ENCODE measurements at places on chromosomes 7 and 10.

DNA sequence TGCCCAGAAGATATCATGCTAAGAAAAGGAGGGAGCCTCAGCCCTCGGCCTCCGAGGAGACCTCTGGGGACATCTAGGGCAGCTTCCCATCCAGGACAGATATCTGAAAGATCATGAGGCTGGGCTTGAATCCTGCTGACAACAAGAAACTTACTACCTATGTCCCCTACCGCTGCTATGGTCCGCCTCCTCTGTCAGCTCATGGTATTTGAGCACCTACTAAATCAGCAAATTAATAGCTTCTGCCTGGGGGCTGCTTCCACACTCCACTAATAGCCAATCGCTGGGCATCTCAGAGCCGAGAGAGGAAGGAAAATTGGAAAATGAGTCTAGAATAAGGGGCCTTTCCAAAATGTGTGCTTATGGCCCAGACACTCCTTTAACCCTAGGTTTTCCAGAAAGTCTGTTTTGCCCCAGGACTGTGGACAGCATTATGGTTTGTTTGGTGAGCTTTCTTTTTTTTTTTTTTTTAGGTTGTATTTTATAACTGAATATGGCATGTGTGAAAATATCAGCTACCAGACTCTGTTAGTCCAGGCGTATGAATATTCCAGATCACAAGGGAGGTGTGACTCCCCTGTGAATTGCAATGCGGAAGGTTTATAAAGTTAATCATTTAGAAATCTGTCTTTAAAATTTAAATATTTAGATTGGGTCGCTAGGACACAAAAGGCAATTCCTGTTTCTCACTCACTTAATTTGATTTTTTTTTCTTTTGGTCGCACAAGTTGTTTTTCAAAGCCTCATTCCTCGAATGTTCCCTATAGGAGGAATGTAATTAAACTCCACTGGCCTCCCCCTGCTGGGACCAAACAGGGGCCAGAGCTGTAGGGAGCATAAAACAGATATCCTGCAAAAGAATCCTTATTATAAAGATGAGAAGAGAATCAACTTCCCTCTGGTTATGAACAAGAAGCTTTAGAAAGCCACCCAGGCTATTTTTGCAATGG lies 89.4 kb downstream of the PARP12 start:
- DNase-seq = no peak

GRCh38 chr10:91610444-91610843 lies 22.4 kb downstream of the PPP1R3C start:
- DNase-seq = no peak

DNA sequence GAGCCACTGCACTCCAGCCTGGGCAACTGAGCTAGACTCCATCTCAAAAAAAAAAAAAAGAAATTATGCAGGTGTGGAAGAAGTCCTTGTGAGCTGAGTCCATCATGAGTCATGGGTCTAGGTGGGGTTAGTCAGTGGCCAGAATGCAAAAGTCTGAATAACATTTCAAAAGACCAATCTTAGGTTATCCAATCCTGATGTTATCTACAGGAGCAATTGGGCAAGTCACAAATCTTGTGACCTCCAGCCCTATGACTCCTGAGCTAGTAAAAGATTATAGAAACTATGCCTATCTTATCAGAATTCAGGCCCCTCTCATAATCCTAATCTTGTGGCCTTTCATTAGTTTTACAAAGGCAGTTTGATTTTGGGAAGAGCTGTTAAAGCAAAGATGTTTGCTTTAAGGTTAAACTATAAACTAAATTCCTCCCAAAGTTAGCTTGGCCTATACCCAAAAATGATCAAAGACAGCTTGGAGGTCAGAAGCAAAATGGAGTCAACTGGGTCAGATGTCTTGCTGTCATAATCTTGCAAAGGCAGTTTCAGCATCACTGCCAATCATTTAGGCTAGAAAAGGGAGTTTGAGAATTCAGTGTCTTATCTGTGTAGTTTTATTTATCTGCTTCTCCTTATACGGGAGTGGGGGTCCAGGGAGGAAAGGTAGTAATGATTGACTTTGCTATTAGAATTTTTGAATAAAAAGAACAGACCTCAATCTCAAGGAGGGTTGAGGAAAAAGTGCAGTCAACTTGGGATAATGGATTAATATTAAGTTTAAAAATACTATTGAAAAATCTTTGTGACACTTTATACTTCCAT lies 71.2 kb upstream of the TRIM24 start:
- no peak for DNase-seq

- no peak for DNase-seq
Observed at GRCh38 chr10:110765513-110766319, 106.0 kb upstream of the PDCD4 start.

DNA sequence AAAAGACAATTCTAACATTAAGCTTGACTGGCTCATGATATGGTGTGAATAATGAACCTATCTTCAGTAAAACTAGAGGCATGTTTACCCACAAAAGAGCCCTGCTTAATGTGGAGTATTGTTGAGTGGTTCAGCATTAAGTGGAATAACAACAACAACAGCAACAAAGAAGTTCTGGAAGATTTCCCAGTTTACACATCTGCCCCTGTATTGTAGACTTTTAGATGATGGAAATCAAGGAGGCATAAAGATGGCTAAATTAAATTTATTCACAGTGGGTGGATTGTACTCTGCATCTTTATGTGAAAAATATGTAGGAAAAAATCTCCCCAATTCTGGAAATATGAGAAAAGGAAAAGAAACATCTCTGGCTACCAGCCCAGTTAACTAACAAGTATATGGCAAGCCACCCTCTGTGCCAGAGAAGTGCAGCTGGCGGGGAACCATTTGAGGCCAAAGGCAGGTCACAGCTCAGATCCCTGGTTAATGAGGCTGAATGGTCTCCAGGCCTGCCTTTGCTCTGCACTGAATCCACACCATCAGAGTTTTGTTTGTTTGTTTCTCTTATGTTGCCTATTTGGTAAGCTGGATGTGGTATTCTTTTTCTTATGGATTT lies 186.0 kb downstream of the SEMA3D start:
- DNase-seq = no peak

DNA sequence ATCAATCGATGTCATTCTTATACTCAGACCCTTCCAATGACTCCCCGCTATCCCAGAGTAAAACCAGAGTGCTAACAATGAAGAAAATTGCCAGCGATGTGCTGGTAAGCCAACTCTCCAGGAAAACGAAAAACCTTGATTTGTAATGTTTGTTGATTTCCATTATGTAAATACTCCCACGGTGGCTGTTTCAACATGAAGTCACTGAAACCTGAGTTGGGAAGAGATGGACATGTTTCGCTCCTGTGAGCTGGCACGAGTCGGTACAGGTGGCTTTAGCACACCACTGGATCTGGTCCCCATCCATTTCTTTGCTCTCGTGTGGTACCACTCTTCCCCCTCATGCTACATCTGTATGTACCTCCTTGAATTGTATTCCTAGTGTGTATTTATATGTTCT lies 52.9 kb downstream of the AP3M1 start:
- DNase-seq = no peak

- DNase-seq = no peak
Observed at GRCh38 chr10:112295853-112296830, 12.9 kb downstream of the TECTB start.

- DNase-seq = no peak
Observed at GRCh38 chr7:44378744-44379143, 53.4 kb upstream of the CAMK2B start.

DNA sequence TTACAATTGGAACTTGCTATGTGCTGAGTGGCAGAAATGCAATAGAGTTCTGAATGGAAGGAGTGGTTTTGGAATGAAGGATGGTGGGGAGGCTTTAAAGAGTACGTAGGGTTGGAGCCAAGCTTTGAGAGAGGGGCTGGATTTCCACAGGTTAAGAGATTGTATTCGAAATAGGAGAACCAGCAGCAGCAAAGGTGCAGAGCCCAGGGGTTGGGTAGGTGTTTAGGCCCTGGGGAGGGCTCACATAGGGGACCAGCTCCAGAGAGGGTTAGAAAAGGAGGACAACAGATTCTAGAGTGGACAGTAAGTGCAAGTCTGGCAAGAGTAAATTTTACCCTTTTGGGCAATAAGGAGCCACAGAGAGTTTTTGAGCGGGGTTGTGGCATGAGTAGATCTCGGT lies 297.2 kb downstream of the RPS24 start:
- no peak for DNase-seq

- DNase-seq = no peak
Observed at GRCh38 chr7:50621206-50621605, 56.0 kb upstream of the DDC start.

GRCh38 chr10:33418301-33418700 lies 83.8 kb upstream of the NRP1 start:
- no peak for DNase-seq

DNA sequence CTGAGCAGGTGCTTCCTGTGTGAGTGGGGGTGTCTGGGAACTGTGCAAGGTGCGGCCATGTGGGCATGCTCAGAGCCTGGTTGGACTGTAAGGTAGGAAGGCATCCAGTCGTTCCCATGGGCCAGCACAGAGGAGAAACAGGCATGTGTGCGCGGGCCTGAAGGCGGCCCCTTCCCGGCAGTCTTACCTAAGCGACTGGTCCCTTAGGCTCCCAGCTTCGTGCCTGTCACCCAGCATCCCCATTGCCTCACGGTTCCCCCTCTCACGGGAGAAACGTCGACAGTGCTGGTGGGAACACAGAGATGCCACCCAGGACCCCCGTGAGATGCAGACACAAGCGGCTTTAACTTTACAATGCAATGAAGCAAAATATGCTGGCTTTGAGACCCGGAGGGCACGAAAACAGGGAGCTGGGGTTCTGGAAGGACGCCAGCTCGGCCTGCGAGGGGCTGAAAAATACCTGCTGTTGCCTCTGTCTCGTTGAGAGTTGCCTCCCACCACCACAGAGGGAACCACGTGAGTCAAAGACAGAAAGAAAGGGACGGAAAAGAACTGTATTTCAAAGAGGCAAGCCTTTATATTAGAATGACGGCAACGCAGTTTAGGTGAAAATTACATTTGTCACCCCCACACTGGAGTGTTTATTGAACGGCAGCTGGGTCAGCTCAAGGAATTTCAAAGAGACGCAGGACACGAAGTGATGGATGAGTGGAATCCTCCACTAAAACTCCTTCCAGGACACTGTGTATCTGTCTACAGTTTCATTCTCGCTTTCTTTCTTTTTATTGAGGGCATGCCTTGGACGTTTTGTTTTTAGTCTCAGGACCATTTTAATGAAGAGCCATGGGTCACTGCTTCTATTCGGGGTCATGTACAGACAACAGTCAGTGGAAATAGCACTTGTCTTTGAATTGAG lies 128.4 kb downstream of the DNAJB6 start:
- no peak for DNase-seq

GRCh38 chr7:139072796-139073195 lies 36.7 kb downstream of the ZC3HAV1 start:
- no peak for DNase-seq

GRCh38 chr10:131697476-131698128 lies 203.2 kb upstream of the PPP2R2D start:
- DNase-seq = no peak

DNA sequence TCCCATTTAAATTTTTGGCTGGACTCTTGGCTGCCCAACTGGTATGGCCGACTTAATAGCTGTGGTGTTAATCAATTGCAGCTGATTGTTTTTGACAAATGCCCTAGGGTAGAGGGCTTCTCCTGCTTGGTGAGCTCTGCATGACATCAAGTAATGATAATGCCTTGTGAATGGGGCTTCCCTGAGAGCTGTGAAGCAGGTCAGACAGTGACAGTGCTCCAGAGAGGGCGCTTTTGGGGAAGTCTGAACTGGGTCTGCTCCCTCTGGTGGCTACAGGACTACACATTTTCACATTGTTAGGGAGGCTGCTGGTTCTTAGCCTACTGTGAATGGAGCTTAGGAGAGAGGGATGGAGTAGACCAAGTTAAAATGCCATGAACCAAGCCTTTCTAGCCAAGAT lies 98.8 kb downstream of the SDK1 start:
- no peak for DNase-seq

DNA sequence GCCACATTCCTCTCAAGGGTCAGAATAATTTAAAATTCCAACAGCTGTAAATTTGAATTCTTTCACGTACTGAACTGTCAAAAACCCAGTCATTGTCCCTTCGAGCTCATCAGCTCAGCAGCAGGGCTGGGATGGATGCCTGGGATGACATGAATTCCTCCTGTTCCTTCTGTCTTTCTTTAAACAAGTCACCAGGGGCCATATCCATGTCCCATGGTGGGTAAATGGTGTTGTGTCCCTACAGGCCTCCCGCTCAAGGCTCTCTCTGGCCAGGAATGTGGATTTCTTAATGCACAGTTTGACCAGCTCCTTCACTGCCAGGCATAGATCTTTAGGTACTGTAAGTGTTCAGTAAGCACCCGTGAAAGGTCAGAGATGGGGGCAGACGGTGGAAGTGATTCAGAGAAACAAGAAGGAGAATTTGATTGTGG lies 13.8 kb upstream of the TECPR1 start:
- DNase-seq = no peak

DNA sequence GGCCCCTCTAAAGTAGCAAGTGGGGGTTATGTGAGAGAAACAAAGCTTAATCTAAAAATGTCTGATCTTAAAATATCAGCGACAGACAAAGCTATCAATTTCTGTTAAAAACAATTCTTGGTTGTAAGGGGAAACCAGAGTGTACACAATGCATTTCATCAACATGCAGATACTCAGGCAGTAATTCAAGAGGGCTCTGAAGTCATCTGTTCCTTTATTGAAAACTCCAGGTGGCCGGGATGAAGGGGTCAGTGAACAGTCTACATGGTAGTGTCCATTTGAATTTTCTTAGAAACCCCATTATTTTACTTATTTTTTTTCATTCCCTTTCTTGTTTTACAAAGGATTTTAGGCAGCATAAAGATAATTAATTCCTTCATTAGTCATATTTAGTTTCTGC lies 36.7 kb upstream of the BTBD16 start:
- no peak for DNase-seq

DNA sequence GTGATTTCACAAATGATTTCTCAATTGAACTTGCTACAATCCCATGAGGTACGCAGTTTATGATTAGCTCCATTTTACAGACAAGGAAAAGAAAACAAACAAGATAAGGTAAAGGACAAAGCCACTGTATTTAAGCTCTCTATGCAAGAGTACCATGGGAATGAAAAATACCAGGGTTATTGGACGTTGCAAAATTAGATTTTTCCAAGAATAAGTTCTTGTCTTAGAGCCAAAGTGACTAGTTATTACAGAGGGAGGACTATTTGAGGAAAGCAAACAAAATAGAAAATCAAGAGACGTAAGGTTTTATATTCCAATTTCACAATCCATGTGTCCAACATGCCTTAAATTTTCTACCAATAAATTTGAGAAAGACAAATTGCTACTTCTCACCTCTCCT lies 97.9 kb upstream of the PTN start:
- DNase-seq = no peak
